Astrocyte (in vitro differentiated cells and primary cell): ENCODE measurements at places on chromosomes 7 and 10. TPM values are rescaled to one million over a fixed set of nuclear protein-coding genes. Genes with fewer than 3 reads are reported as not detected.

DNA sequence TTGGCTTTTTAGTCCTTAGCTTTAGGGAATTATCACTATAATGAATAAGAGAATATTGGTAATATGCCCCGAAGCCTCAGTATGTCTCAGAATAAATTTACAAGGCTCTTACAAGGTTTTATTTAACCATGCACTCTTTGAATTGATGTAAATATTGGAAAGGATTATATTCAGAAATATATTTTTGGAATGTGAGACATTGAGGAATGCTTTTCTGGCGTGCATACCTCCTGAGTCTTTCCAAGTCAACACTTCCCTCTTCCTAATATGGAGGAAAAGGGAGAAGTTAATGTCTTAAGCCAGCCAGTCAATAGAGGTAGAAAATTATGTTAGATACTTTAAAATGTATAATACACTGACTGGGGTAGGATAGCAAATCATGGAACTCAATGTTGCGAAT is 1.2 kb upstream of the OR2F1 start:
- H3K4me1 ChIP-seq: no peaks in the 10 kb centered on the region
- no peak for DNase-seq
- H3K27ac ChIP-seq: no peak overlapping the region
- H3K4me3 ChIP-seq: no peak overlapping the region

The HOXA13 gene
- not detected in 2 replicates for total RNA-seq

The SSBP1 gene
- 138 and 146 TPM in 2 replicates for total RNA-seq

The SLC26A5 gene
- total RNA-seq: not detected in 2 replicates

The XRCC2 gene
- 1.2 and 1.6 TPM in 2 replicates for total RNA-seq
